Stimulated activated CD4-positive, alpha-beta T cell treated with anti-CD3 and anti-CD28 coated beads, Interleukin-4, amount 100 ng/mL, for 4 hours (primary cell): ENCODE measurements at places on chromosomes 12 and 14.
A peak's percentile ranks its signal among the peaks of the same experiment; 100 is the strongest.

GRCh38 chr14:63392236-63392635, 73.5 kb upstream of the GPHB5 start:
- DNase-seq = no peak

DNA sequence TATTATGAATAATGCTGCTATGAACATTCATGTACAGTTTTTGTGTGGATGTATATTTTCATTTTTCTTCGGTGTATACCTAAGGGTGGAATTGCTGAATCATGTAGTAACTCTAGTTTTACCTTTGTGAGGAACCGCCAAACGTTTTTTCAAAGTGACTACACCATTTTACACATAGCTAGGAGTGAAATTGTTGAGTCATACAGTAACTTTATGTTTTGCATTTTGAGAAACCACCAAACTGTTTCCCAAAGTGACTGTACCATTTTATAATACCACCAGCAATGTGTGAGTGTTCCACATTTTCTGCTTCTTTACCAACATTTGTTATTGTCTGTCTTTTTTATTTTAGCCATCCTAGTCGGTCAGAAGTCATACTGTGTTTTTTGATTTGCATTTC, 3.1 kb upstream of the TPH2 start:
- DNase-seq = no peak

- DNase-seq = no peak
Measured at GRCh38 chr12:5364036-5364770, 67.7 kb upstream of the NTF3 start.

- DNase-seq = peak; percentile 72
Measured at GRCh38 chr12:53219956-53220693, 11.9 kb downstream of the RARG start.

DNA sequence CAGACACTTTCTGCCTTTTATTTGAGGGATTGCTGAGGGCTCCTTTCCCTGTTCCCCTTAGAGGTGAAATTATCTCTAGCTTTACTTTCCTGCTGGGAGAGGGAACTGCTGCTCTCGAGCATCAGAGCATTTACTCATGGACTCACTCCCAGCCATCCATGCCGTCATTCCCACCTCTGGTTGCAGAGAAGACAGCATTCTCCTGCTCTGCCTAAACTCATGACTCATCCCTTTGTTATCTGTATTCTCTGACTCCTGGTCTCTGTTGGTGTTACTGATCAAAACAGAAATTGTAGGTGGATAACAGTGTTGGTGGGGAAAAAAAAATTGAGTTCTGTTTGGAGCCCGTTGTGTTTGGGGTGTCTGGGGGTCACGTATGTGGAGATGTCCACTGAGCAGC, 159.3 kb downstream of the TTC8 start:
- no peak for DNase-seq

GRCh38 chr12:1793426-1794210, 26.7 kb upstream of the LRTM2 start:
- DNase-seq = no peak

DNA sequence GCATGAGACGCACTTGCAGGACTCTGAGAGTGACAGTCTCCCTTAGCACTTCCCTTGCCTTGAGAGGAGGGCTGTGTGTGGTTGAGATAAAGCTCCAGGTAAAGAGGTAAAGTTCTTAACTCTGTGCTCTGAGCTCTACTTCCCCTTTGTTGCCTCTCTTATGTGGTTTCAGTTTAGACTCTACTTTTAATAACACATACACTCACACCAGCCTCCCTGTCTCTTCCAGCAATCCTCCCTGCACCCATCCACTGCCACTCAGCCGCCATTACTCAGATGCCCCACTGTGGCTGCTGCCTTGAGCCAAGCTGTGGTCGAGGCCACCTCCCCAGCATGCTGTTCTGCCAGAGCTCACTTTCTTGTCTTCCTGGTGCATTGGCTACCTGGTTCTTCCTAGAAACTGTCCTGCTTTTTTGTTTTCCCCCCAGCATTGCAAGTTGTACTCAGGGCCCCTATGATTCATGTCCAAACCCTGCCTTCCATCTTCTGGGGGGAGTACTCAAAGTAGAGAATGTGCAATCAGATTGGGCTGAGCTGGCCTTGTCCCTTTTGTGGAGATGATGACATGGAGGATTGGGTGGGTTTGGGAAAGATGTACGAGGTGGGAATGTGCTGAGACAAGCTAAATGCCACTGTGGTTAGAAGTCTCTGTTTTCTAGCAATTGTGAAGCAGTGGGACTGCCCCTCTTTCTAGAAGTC, 115.5 kb upstream of the PARP11 start:
- peak; percentile 13 for DNase-seq

GRCh38 chr12:121036810-121037326, 2.2 kb downstream of the OASL start:
- no peak for DNase-seq

DNA sequence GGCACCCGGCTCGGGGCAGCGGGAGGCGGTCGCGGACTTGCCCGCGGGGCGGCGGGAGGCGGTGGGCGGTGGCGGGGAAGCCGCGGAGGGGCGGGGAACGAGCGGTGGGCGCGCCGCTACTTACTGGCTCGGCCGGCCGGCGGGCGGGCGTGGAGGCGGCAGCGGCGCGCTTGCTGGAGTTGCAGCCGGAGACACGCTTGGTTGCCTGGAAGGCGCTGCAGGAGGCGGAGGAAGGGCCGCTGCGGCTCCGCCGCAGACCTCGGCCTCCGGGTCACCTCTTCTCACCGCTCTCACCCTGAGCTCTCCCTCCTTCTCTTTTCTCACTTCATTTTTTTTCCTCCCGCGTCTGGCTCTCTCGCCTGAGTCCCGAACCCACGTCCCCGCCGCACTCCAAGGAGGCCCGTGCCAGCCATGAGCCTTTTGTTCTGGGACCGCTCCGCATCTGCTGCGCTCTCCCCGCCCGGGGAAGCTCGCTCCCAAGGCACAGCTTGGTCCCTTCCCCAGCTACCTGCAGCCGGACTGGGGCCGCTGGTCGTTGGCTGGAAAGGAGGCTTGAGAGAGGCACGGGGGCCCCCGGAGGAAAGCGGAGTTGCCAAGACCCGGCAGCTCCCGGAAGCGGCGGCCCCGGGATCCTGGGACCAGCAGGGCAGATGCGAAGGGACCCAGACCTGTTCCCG, 592 bp upstream of the KCNK10 start:
- DNase-seq = no peak

GRCh38 chr12:3313675-3314663, 177.0 kb upstream of the PRMT8 start:
- no peak for DNase-seq

GRCh38 chr14:68513838-68514607, 278.8 kb downstream of the ZFP36L1 start:
- DNase-seq = no peak

DNA sequence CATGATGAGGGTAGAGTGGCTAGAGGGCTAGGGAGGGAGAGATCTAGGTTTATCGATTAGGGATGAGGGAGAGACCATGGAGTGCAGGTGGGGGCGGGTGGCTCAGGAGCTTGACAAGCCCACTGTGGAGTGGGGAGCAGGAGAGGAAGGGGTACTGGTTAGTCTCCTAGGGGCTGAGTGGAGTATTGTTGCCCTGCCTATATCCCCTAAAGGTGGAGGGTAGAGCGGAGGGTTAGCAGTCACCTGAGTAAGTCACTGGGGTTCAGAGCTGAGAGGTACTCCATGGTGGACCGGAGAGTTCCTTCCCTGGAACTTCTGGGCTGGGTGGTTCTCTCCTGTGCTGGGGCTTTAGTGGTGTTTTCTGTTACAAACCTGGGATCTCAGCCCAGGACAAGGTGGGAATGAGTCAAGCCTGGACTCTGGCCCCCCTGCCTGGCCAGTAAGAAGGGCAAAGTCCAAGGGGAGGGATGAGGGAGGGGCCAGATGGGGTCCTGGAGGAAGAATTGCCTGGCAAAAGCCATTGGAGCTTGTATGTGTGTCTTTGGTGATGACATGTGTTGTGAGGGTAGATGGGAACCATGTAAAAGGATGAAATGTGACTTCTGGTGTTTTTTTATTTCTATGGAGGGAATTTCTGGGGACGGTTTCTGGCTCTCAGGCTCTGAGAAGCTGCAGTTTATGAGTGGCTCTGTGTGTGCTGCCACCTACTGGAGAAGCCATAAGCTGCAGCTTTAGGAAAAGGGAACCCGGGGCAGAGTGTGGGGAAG, at the start of gene CIDEB:
CIDEB (minus strand) TSS at position 403 of the 767 bp plus-strand sequence; CDS start at position 284, 119 bp downstream.
- peak; percentile 50 for DNase-seq

- DNase-seq = no peak
Measured at GRCh38 chr14:54698966-54699530, 132.1 kb downstream of the SAMD4A start.

- no peak for DNase-seq
Measured at GRCh38 chr14:101820283-101820798, 58.8 kb downstream of the PPP2R5C start.

- DNase-seq = no peak
Measured at GRCh38 chr14:86442135-86442534, 912.2 kb downstream of the FLRT2 start.

- no peak for DNase-seq
Measured at GRCh38 chr14:37807722-37808121, 212.3 kb downstream of the TTC6 start.
